Thoracic aorta (tissue), 2 donors: ENCODE measurements at places on chromosomes 13 and 19. TPM values are rescaled to one million over a fixed set of nuclear protein-coding genes. Genes with fewer than 3 reads are reported as not detected.
A peak's percentile ranks its signal among the peaks of the same experiment; 100 is the strongest.

The KCNN1 gene
- not detected for total RNA-seq

The PABPC3 gene
- not detected for total RNA-seq

GRCh38 chr13:39364947-39365468, 238.0 kb downstream of the LHFPL6 start:
- peaks cover 9% of the 10 kb centered on the region for H3K4me1 ChIP-seq
- H3K36me3 ChIP-seq: no peaks in the 10 kb centered on the region
- H3K27me3 ChIP-seq: no peaks in the 10 kb centered on the region

DNA sequence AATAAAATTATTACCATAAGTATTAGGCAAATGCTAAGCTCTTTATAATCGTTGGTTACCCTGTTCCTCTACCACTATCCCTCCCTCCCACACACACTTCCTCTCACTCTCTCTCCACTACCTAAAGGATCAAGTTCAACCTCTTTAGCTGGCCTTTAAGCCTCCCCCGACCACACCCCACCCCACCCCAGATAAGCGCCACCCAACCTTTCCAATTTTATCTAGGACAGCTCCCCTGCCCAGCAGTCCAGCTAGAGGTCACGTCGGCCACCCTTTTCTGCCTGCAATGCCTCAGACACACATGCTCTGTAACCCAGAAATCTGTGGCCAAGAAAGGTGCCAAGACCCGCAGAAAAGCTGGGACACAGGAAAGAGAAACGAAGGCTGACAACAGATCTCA, 1.1 kb downstream of the LYPD4 start:
- DNase-seq: no peak
- no peaks in the 10 kb centered on the region for H3K36me3 ChIP-seq
- no peaks in the 10 kb centered on the region for H3K4me1 ChIP-seq
- no peak overlapping the region for H3K4me3 ChIP-seq

GRCh38 chr19:1026783-1027649, 608 bp downstream of the CNN2 start:
- peak overlapping the region; percentile 100 for H3K27ac ChIP-seq
- peak overlapping the region; percentile 90 for H3K4me3 ChIP-seq
- peaks cover 15% of the 10 kb centered on the region for H3K36me3 ChIP-seq
- DNase-seq: no peak
- peaks cover 29% of the 10 kb centered on the region for H3K4me1 ChIP-seq

GRCh38 chr13:41500511-41500910, 43.2 kb downstream of the RGCC start:
- no peak overlapping the region for H3K27ac ChIP-seq
- H3K27me3 ChIP-seq: no peaks in the 10 kb centered on the region
- no peaks in the 10 kb centered on the region for H3K36me3 ChIP-seq
- H3K4me1 ChIP-seq: peaks cover 37% of the 10 kb centered on the region
- DNase-seq: no peak
- no peak overlapping the region for H3K4me3 ChIP-seq
